ENCODE measurements at places on chromosomes 11 and 22. TPM values are rescaled to one million over a fixed set of nuclear protein-coding genes. Genes with fewer than 3 reads are reported as not detected.

OR6A2 gene
- total RNA-seq = not detected

GRCh38 chr11:76336597-76336996 lies 44.3 kb downstream of the THAP12 start:
- no peak for DNase-seq
- H3K4me3 ChIP-seq = no peak overlapping the region
- no peaks in the 10 kb centered on the region for H3K36me3 ChIP-seq
- H3K4me1 ChIP-seq = peaks cover 4% of the 10 kb centered on the region
- H3K27me3 ChIP-seq = no peaks in the 10 kb centered on the region

- H3K27me3 ChIP-seq = no peaks in the 10 kb centered on the region
- peaks cover 59% of the 10 kb centered on the region for H3K4me1 ChIP-seq
- no peak overlapping the region for H3K27ac ChIP-seq
- no peaks in the 10 kb centered on the region for H3K36me3 ChIP-seq
- H3K4me3 ChIP-seq = no peak overlapping the region
Observed at GRCh38 chr11:58586998-58587397, 8.1 kb downstream of the ZFP91 start.

DNA sequence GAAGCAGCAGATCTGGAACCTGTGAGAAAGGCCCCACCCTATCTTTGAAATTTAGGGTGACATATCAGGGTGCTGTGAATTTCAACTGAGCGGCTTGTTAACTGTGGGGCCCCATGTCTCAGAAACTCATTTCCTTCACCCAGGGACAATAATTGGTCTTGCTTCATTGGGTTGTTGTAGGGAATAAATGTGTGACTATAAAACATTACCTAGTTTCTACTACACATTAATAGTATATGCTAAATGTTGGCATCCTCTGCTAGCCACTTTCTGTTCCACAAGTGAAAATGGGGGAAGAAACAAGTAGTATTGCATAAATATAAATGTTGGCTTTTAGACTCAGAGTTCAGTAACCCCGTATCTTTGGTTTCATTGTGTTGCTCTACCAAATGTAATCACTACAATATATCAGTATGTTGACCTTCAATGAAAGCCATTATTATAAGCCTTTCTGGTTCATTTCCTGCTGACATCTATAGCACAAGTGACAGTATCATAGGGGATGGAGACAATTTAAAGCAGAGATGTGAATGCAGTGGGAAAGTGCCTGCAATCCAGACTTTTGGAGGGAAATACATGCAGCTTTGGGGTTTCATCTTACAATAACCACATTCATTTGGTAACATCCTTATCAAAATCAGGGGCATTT lies 905.5 kb upstream of the RAG2 start:
- H3K27me3 ChIP-seq = no peaks in the 10 kb centered on the region
- no peak for DNase-seq
- no peak overlapping the region for H3K4me3 ChIP-seq
- no peaks in the 10 kb centered on the region for H3K36me3 ChIP-seq

SCGB2A2 gene
- total RNA-seq = not detected

- H3K27me3 ChIP-seq = no peaks in the 10 kb centered on the region
- DNase-seq = no peak
- no peak overlapping the region for H3K27ac ChIP-seq
- H3K4me1 ChIP-seq = no peaks in the 10 kb centered on the region
- H3K36me3 ChIP-seq = no peaks in the 10 kb centered on the region
- H3K4me3 ChIP-seq = no peak overlapping the region
Observed at GRCh38 chr22:31579835-31580242, 82.2 kb downstream of the PISD start.

DNA sequence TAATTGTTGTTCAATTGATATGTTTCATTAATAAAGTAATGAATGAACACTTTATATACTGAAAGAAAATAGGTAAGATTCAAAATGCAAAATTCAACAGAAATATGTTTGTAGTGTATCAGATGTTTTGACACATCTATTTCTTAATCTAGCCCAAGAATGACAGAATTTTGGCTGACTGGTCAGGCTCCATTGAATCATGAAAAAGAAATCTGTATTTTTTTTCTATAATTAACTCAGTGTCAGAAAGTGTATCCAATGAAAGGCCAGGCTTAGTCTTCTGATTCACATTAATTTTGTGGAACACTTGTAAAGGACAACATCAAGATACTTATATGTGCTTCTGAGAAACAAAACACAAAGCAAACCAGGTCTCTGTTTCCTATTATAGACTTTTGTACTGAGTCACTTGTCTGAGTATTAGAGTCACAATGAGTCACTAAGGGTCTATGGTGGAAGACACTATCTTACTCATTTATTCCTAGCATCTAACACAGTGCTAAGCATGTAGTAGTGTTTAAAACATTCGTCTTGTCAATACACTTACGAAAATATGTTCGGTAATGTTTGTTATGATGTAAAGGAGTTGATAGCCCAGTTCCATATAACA lies 297.7 kb upstream of the CCDC90B start:
- H3K27me3 ChIP-seq = no peaks in the 10 kb centered on the region
- H3K36me3 ChIP-seq = no peaks in the 10 kb centered on the region
- H3K4me3 ChIP-seq = no peak overlapping the region
- no peak for DNase-seq
- no peaks in the 10 kb centered on the region for H3K4me1 ChIP-seq

DNA sequence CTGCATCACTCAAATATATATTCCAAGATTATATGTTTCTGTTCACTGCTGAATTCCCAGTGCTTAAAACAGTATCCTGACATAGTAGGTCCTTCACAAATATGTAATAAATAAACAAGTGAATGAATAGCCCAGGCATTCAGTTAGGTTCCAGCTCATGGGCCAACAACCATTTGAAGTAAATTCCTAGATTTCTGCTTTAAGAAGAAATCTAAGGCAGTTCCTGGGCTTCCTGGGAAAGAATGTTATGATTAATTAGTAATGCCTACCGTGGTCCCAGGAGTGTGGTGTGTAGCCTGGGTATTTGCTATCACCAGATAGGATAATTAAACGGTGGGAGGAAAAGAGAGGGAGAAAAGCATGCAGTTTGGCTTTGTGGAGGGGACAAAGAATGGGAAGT lies 576.8 kb downstream of the SOX6 start:
- H3K4me3 ChIP-seq = no peak overlapping the region

DNA sequence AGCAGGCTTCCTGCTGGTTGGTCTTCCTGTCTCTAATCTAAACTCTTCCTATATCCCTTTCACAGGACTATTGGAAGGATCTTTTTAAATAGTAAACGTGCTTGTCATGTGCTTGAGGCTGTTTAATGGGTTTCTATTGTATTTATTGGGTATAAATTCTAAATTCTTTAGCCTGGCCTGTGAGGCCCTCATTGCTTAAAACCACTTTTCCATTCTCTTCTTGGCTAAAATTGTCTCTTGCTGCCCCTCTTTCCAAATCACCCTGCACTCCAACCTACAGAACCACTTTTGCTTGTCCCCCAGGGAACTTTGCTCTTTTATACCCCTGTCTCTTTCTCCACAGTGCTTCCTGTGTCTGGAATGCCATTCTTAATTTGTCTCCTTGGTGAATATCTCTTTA lies 46.4 kb upstream of the MUC15 start:
- H3K27me3 ChIP-seq = no peaks in the 10 kb centered on the region
- no peak for DNase-seq
- H3K4me3 ChIP-seq = no peak overlapping the region
- no peaks in the 10 kb centered on the region for H3K4me1 ChIP-seq

GRCh38 chr11:121494355-121495099 lies 41.8 kb upstream of the SORL1-AS1 start:
- DNase-seq = no peak
- H3K27ac ChIP-seq = no peak overlapping the region
- no peaks in the 10 kb centered on the region for H3K4me1 ChIP-seq
- no peaks in the 10 kb centered on the region for H3K27me3 ChIP-seq
- H3K4me3 ChIP-seq = no peak overlapping the region

GRCh38 chr11:102528618-102529017 lies 1.9 kb downstream of the MMP7 start:
- no peak overlapping the region for H3K27ac ChIP-seq
- no peaks in the 10 kb centered on the region for H3K27me3 ChIP-seq
- DNase-seq = no peak
- no peaks in the 10 kb centered on the region for H3K36me3 ChIP-seq
- H3K4me3 ChIP-seq = no peak overlapping the region

MPEG1 gene
- total RNA-seq = 6.1 TPM

P4HA3 gene
- total RNA-seq = not detected

POGLUT3 gene
- 3.8 TPM for total RNA-seq

TMEM191C gene
- not detected for total RNA-seq

SCN4B gene
- total RNA-seq = 15.1 TPM

- no peaks in the 10 kb centered on the region for H3K4me1 ChIP-seq
- DNase-seq = no peak
- no peaks in the 10 kb centered on the region for H3K27me3 ChIP-seq
- no peaks in the 10 kb centered on the region for H3K36me3 ChIP-seq
Observed at GRCh38 chr11:43242401-43242800, 69.4 kb upstream of the API5 start.

DNA sequence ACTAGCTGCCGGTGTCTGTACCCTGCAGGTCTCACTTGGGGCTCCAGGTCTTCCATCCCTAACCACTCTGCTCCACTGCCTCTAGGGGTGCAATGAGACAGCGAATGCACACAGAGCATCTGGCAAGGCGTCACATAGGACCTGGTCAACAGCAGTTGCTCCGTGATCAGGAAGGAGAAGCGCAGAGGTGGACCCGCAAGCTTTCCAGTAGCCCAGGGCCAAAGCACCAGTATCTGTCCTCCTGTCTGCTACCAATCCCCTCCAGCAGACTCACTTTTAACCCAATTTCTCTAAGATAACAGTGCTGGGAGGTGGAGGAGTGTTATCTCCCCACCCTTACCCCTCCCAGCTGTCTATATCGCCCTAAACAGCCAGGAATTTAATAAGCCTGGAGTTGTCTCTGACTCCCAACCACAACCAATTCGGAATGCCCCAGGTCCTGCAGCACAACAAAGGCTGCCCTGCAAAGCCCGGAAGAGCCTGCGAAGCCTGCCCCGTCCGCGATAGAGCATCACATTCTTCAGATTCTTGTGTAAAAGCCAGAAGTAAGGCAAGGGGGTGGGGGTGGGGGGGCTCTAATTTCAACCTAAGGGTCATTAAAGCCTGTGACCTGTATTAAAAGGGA lies 19.3 kb downstream of the MYH9 start:
- peaks cover 97% of the 10 kb centered on the region for H3K4me1 ChIP-seq
- H3K36me3 ChIP-seq = peaks cover 4% of the 10 kb centered on the region
- H3K27me3 ChIP-seq = no peaks in the 10 kb centered on the region
- no peak for DNase-seq
- H3K4me3 ChIP-seq = peak overlapping the region; percentile 6

- no peak for DNase-seq
- peaks cover 12% of the 10 kb centered on the region for H3K4me1 ChIP-seq
- no peaks in the 10 kb centered on the region for H3K27me3 ChIP-seq
Observed at GRCh38 chr11:35078470-35078735, 60.6 kb upstream of the CD44 start.

DNA sequence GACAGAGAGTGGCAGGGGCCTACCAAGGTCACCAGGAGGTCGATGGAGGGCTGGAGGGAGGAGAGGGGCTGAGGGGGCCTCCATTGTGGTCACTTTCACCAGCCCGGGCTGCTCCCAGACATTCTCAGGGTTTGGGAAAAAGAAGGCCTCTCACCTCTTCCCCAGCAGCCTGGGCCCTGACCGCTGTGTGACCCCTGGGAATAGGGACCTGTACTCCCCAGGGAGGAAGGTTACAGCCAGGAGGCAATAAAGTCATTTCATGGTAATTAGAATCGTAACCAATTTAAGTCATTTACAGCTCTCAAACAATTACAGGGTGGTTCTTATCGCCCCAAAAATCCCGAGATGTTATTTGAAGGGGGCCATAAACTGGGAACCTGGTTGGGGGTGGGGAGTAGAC lies 37.8 kb downstream of the ISX start:
- H3K36me3 ChIP-seq = no peaks in the 10 kb centered on the region
- no peak for DNase-seq
- peaks cover 3% of the 10 kb centered on the region for H3K27me3 ChIP-seq
- no peak overlapping the region for H3K4me3 ChIP-seq
- no peak overlapping the region for H3K27ac ChIP-seq
- H3K4me1 ChIP-seq = no peaks in the 10 kb centered on the region

BACE1-AS gene
- total RNA-seq = 16.2 TPM

FAM89B gene
- total RNA-seq = 110 TPM

GRCh38 chr11:68969386-68969785 lies 11.4 kb downstream of the MRGPRD start:
- H3K4me3 ChIP-seq = no peak overlapping the region
- no peak overlapping the region for H3K27ac ChIP-seq
- H3K36me3 ChIP-seq = no peaks in the 10 kb centered on the region
- H3K27me3 ChIP-seq = peaks cover 2% of the 10 kb centered on the region
- no peak for DNase-seq

RASSF10 gene
- 0.26 TPM for total RNA-seq

GRCh38 chr11:46308631-46309419 lies 31.4 kb downstream of the CREB3L1 start:
- H3K4me3 ChIP-seq = no peak overlapping the region
- H3K27me3 ChIP-seq = no peaks in the 10 kb centered on the region
- no peak overlapping the region for H3K27ac ChIP-seq

CNGA4 gene
- not detected for total RNA-seq

DNA sequence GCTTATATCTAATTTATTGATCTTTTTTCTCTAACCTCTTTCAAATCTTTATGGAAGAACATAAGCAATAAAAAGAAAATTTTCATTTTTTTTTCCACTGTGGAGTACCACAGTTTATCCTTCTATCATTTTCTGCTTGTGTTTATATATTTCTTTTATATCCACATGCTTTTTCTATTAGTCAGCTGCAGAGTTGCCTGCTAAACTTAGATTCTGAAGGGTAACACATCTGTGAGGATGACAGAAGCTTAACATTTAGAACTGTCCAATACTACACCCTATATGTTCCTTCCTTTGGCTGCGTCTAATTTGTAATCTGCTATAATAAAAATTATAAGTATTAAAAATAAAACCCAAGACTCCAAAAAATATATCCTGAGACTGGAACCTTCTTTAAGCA lies 20.8 kb downstream of the CCDC90B start:
- no peak overlapping the region for H3K4me3 ChIP-seq
- DNase-seq = no peak
- no peaks in the 10 kb centered on the region for H3K4me1 ChIP-seq
- no peaks in the 10 kb centered on the region for H3K27me3 ChIP-seq
- no peak overlapping the region for H3K27ac ChIP-seq

GRIA4 gene
- total RNA-seq = not detected
